ENCODE measurements at places on chromosomes 4 and X. TPM values are rescaled to one million over a fixed set of nuclear protein-coding genes. Genes with fewer than 3 reads are reported as not detected.

Gene CXXC4
- 1.7 TPM for total RNA-seq

Gene POLN
- total RNA-seq = 2.9 TPM

Gene BTC
- 1.0 TPM for total RNA-seq

Gene RAB41
- not detected for total RNA-seq

Gene ATRX
- total RNA-seq = 27.5 TPM

Gene LNX1
- 0.87 TPM for total RNA-seq

Data from HT1080 (cell line).